Activated CD4-positive, alpha-beta T cell treated with anti-CD3 and anti-CD28 coated beads for 36 hours (primary cell): ENCODE measurements at places on chromosomes 12 and 14.

DNA sequence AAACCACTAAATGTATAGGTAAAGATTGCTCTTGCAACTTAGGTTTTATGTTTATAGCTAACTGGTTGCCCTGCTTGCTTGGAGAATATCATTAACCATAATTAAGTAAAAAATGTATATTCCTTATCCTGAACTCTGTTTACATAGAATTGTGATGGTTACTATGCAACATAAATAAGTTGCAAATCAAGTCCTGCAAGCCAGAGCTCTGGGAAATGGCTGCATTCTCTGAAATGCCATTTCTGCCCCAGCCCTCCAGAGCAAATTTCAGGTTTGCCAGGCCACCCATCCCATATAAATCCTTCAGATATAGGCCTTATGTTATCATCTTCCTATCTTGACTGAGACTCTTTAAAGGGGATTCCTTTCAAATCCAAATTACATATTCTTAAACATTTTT, 118.4 kb upstream of the MYF6 start:
- no peak for DNase-seq

GRCh38 chr14:46571970-46572369, 79.6 kb downstream of the RPL10L start:
- DNase-seq = no peak

GRCh38 chr12:26295001-26295400, 99.6 kb downstream of the SSPN start:
- DNase-seq = no peak

GRCh38 chr14:46626876-46627275, 24.7 kb downstream of the RPL10L start:
- DNase-seq = no peak

GRCh38 chr12:5742258-5742657, 202.8 kb downstream of the ANO2 start:
- no peak for DNase-seq

DNA sequence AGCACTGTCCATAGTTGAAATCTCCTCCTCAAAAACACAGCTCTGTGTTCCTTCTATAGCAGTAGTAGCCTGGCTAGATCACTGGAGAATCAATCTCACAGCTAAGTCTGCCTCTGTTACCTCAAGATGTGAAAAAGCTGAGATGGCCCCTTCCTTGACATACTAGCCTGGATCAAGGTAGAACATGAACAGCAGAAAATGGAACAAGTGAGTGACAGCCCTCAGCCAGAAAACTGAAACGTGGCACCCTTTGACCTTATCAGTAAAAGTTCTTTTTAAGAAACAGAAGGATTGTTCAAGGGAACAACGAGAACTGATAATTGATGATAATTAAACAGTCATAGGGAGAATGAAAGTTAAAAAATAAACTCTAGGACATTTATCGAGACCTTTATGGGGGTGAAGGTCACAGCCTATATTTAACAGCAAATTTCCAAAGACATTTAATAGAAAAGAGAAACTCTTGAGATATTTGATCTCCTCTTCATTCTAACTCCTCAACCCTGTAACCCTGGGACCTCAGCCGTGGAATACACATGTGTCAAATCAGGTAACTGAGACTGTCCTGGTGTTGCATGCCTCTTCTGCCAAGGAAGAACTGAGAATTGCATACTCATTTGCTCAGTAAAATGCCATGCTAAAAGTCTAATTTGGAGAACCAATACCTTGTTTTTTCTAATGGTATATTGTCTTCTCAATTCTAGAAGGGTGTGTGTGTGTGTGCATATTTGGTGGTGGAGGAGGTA, 258.0 kb upstream of the ATP2B1 start:
- no peak for DNase-seq

DNA sequence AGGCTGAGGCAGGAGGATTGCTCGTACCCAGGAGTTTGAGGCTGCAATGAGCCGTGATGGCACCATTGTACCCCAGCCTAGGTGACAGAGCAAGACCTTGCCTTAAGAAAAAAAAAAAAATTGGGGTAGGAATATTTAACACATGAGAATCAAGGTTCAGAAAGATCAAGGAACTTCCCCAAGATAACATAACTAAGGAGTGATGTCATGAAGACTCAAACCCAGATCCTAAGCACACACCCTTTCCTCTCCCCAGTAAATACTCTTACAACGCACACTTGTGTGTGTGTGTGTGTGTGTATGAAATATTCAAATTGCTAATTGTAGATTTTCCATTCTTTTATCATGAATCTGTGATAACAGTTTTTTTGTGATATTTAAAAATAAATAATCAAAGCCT, 90.6 kb upstream of the NUDT4 start:
- DNase-seq = no peak
